COLO829 (cell line): ENCODE measurements at places on chromosomes 5 and 9.

DNA sequence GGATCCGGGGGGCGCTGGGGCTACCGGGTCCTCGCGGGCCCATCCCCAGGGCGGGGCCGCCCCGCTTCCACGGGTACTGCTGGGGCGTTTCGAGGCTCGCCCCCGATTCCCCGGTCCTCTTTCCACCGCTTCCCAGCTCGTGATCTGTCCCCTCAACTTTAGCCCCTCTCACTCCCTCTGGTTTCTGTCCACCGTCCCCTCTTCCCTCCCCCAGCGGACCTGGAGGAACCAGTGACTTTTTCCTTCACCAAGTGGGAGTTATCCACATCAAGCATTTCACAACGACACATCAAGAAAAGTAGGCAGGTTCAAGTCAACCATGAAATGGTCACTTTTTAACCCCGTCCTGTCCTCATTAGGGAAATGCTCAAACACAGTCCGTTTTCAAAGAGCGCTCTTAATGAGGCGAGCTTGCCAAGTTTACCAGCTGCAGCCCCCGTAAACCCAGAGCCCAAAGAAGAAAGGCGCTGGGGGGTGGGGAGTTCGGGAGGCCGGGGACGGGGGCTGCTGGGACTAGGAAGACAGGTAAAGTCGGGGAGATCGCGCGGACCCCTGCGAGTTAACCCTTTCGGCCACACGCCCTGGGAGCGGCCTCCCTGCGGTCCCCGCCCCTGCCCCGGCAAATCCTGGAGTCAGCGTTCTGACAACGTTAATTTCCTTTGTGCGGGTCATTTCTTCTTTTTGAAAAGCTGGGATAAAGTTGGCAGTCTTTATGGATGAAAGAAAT, 2.1 kb upstream of the NFIB start:
- DNase-seq = no peak

- DNase-seq = no peak
Observed at GRCh38 chr9:108345826-108346225, 510.0 kb downstream of the ACTL7B start.

GRCh38 chr9:38112049-38112448, 43.0 kb upstream of the SHB start:
- DNase-seq = no peak

- DNase-seq = no peak
Observed at GRCh38 chr5:78288246-78288645, 6.3 kb downstream of the AP3B1 start.

- no peak for DNase-seq
Observed at GRCh38 chr5:20224046-20224445, 236.0 kb upstream of the CDH18 start.

- DNase-seq = no peak
Observed at GRCh38 chr5:58979090-58979489, 396.2 kb downstream of the RAB3C start.

DNA sequence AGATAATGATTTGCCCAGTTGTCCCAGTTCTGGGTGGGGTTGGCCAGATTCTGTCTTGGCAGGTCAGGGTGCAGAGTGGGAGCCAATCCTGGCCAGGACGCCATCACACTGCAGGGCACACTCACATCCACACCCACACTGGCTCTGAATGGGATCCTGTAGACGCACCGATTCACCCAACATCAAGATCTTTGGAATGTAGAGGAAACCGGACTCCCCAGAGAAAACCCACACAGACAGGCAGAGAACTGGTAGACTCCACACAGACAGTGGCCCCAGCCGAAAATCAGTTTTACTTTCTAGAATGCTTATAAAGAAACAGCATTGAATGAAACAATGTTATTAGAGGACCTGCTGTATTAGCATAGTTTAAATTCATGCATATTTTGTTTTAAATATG, 343.1 kb upstream of the DAB2 start:
- no peak for DNase-seq

DNA sequence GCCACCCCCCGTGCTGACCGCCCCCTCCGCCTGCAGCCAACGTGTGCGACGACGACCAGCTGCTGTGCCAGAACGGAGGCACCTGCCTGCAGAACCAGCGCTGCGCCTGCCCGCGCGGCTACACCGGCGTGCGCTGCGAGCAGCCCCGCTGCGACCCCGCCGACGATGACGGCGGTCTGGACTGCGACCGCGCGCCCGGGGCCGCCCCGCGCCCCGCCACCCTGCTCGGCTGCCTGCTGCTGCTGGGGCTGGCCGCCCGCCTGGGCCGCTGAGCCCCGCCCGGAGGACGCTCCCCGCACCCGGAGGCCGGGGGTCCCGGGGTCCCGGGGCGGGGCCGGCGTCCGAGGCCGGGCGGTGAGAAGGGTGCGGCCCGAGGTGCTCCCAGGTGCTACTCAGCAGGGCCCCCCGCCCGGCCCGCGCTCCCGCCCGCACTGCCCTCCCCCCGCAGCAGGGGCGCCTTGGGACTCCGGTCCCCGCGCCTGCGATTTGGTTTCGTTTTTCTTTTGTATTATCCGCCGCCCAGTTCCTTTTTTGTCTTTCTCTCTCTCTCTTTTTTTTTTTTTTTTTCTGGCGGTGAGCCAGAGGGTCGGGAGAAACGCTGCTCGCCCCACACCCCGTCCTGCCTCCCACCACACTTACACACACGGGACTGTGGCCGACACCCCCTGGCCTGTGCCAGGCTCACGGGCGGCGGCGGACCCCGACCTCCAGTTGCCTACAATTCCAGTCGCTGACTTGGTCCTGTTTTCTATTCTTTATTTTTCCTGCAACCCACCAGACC, 80.2 kb downstream of the NTNG2 start:
- no peak for DNase-seq

DNA sequence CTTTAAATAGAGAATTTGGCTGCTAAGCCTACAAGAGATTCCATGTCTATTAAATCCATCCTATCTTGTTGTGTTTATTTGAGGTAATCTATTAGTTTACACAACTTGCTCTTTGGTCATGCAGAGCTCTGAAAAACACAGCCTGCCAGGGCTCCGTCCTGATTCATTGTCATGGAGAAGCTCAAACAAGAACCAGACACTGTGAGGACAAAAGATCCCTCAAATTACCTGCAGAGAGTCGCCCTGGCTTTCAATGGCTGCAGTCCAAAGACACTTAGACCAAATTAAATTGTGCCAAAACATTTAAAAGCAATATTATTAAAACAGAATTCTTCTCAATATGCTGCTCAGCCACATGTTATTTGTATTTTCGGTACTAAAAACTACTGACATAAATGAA, 60.1 kb downstream of the CDH18 start:
- DNase-seq = no peak

DNA sequence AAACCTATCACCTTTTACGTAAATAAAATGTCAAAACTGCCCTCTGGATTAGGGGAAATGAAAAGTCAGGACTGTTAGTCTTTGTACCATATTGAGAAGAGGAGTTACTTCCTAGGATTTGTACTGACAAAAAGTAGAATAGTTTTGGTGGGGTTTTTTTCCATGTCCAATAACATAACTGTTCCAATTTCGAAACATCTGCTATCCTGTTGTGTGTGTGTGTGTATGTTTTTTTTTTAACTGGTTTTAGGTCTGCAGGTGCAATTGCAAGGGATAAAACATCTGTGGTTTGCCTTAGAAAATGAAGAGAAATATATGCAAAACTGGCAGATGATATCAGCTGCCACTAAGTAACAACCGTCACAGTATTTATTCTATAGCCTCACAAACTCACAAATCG, 506.8 kb downstream of the NFIB start:
- DNase-seq = no peak

- no peak for DNase-seq
Observed at GRCh38 chr5:79840084-79840990, 150.7 kb downstream of the CMYA5 start.

DNA sequence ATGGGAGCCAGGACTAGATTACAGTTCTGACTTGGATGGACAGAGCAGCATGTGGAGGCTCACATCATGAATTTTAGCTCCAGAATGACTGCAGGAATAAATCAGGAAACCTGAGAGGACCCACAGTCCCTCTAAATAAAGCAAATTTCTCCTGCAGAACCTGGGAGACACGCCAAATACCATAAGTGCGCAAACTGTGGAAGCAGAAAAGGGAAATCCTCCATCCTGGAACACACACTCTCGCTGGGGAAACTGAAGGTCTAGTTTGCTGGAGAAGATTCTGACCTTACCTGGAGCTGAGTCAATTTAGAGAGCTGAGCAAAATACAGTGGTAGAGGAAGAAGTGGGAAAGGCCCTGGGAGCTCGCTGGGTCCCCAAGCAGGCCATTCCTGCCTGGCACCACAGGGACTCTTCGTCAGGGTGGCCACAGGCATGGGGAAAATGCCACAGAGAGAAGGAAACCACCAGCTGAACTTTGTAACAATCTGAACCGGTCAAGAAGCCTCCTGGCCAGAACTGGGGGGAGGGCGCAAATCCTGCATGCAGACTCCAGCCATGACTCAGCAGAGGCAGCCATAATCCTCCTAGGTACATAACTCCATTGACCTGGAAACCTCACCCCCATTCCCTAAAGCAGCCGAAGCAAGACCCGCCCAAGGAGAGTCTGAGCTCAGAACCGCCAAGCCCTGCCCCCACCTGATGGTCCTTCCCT, 390.9 kb downstream of the LRRC70 start:
- no peak for DNase-seq

DNA sequence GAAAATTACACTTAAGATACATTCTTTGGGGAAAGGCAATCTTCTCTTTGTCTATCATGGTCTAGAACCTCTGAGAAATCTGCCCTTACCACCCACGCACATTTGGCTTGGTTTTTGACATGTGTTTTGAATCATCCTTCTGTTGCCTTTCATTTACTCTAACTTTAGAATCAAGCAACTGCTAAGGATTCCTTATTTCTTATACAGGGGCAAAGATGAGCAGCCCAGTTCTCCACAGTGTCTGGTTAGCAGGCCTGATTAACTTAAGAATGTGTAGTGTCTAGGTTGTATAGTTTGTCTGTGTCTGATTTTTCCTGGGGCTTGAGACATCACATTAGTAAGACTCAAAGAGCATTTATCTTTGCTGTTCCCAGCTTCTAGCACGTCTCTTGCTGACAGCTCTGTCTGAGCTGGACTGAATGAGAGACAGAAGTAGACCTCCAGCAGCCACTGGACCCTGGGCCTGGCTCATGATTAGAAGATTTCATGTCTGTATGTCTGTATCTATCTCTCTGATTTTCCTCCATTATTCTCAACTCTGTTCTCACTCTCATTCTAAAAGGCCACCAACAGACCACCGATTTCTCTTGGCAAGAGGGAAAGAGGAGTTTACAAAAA, 31.8 kb upstream of the PCA3 start:
- no peak for DNase-seq

- DNase-seq = peak; percentile 93
Observed at GRCh38 chr9:88388203-88388885, at the start of gene SPIN1. TSS of gene SPIN1 (plus strand) at chr9:88388444. CDS start at chr9:88426540, 38,096 bp downstream.

- no peak for DNase-seq
Observed at GRCh38 chr5:76637490-76637889, 14.3 kb upstream of the F2RL2 start.

DNA sequence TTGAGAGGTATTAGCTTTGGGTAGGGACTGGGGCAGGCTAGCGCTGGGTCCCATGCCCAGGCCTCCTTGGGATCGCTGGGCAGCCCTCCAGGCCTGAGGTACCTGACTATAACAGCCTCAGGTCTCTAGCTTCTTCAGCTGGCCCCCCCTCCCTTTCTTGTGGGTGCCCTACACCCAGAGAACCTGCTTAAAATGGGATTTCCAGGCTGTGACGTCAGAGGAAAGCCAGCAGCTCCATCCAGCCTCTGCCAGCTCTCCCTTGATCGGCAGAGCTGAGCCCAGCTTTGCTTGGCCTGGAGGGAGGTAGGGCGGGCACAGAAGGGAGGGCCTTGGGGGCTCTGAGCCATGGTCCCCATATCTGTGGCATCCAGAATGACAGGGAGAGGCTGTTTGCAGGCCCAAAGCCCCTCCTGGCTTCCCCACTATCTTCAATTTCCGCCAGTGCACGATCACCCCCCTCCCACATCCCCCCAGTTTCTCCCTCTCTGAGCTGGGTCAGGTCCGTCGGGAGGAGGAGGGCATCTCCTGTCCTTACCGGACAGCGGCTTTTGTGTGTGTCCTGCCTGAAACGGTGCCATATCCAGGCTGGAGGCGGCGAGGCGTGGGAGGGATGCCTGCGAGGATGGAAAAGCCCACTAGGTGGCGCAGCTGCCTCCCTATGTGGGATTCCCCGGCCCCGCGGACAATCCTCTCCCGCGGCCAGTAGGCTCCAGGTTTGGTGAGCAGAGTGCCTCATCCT, 10.8 kb downstream of the REEP2 start:
- DNase-seq = peak; percentile 88

- DNase-seq = no peak
Observed at GRCh38 chr5:131218392-131218791, 45.5 kb upstream of the CDC42SE2 start.

DNA sequence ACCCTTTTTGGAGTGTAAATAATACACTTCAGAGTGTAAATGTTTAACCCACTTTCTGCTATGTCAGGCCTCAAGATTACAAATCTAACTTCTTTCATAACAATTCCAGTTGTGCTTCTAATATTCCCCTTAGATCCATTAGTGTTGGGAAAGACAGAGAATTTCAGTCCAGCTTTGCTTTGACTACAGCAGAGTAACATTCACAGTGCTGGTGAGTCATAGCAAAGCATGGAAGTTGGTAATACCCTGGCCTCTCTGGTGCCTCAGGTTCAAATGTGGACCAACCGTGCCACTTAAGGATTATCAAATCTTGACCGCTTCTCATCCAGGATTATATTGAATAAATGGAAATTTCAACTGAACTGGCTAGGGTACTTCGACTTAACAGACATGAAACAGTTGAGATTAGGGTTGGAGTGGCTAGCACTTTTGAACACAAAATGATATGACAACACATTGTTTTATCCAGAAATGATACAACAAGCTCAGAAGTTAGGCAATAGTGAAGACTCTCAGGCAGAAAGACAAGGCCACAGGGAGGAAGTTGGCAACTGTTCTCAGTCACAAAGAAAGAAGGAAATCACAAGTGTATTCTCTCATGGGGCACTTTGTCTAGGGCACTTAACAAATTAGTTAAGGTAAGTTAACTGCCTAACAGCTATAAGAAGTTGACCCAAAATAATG, 24.4 kb upstream of the RASA1 start:
- DNase-seq = no peak

DNA sequence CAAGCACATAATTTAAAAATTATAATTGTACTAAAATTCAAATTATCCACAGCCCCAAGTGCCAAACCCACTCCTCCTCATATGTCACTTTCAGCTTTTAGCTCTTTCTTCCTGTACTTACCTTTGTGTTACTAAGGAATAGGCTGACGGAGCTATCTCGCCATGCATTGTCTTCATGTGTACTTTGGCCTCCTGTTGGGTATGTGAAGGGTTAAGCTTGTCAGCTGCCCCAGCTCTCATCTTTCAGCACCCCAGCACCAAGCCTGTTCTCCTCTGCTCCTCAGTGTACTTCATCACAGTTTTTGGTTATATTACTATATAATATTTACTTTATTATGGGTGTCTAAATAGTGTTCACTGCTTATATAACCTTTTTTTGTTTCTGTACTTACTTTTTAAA, 46.2 kb downstream of the OSTF1 start:
- no peak for DNase-seq

DNA sequence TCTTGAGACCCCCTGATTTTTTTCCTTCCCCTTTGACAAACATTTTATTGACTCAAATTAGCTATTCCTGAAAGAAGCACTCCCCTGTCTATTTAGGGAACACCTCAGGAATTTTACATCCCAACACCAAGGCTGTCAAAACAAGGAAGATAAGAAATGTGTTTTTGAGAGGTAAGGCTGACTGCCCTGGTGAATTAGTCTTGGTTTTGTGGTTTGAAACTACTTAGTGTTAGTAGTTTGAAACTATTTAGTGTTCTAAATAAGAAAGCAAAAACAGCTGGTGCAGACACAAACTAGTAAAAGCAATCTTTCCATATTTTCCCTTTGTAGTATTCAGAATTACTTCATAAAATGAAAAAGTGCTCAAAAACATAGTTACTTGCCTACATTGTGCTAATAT, 120.7 kb downstream of the PCSK1 start:
- DNase-seq = no peak
